SW 1271 (cell line): ENCODE measurements at places on chromosomes 1 and 21.

GRCh38 chr1:209431813-209432442, 151.6 kb upstream of the CAMK1G start:
- no peak for DNase-seq

DNA sequence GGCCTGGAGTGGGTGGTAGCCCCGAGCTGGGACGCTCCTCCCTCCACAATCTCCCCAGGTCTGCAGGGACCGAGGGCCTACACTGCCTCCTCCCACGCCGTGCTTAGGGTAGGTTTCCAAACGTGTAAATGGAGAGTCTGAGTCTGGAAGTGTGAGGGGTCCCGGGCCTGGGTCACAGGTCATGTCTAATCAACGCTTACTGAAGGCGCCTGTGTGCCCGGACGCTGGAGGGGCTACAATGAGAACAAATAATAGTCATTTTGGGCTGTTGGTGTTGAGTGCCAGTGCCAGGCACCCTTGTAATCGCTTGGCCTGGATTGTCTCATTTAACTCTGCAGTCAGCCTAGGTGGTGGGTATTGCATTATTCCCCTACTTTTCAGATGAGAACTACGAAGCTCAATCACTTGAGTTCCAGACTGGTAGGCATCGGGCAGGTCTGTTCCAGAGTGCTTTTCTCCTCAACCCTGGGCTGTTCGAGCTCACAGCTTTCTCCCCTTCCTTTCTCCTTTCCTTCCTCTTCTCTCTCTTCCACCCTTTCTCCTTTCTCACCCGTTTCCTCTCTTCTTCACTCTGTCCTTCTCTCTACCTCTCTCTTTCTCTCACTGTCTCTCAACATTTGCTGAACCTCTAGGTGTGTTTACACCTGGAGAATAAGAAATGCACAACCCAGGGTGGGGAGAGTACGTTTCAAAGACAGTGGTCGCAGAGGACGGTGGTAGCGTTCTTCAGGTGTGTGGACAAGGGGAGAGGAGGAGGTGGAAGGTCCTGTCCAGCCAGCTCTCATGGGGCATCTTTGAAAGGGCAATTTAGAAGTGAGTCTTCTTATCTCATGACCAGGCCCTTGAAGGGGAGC, 883 bp downstream of the SLC66A1 start:
- no peak for DNase-seq

GRCh38 chr1:184074383-184074782, 22.9 kb downstream of the TSEN15 start:
- DNase-seq: no peak

DNA sequence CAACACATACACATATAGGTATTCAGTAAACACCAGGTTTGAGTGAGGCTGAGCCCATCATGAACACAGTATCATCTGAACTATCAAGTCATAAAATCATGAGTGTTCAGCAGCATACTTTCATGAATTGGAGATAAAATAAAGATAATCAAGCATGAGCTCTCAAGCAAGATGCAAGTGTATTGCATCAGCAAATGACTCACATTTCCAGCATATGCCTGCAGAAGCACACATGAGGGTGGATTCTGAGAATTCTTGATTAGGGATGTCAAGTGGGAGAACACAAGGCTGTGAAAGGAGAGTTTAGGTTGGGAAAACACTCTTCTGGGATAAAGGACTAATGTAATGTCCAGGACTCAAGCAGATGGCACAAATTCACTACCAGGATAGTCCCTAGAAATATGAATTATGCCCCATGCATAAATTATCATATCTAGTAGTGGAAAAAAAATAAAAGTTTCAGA, 299.2 kb downstream of the SRGAP2C start:
- no peak for DNase-seq

- no peak for DNase-seq
These were observed 14.7 kb upstream of the GSTM4 start for GRCh38 chr1:109641078-109641740.

GRCh38 chr1:6420454-6421042, 829 bp upstream of the HES2 start:
- no peak for DNase-seq

DNA sequence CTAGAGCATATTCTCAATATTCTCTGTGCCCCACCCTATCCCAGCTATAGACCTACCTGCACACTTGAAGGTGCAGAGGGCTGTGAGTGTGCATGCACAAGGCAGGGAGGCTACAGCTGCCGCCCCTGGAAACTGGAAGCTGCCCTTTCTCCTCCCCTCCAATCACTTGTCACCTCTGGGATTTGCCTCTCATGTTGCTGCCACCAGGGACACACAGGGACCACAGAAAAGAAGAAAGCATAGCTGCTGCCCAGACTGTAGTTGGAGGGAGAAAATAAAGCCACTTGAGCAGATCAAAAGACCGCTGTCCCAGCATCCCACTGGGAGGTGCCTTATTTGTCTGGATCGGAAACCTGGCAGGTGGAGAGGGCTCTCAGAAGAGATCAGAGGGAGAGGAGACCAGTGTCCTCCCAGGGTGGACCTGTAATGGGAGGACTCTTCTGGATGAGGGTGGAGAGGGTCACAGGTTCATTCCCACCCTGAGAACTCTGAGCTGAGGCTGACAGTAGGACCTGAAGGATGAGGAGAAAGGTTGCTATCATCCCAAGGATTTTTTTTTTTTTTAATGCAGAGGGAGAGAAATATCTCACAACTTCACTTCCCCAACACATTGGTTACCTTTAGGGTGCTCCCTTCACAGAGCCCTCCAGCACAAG, 7.6 kb upstream of the INPP5B start:
- no peak for DNase-seq

DNA sequence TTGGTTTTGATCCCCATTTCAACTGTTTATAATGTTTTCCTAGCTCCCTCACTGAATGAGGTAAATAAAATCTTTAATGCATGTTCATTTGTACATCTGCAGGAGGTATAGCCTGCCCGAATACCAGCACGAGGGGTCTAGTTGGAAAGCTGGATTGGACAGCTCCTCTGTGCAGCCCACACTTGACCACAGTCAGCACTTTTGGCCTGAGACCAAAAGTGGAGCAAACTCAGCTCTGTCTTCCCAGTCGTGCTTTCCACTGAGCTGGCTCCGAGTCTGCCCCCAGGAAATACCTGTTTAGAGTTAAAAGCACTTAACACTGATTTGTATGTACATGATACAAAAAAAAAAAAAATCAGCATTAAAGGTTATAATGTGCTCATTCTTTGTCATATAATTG, 224.4 kb downstream of the DSCAM start:
- no peak for DNase-seq

GRCh38 chr1:236161230-236161629, 18.9 kb downstream of the GPR137B start:
- DNase-seq: no peak

DNA sequence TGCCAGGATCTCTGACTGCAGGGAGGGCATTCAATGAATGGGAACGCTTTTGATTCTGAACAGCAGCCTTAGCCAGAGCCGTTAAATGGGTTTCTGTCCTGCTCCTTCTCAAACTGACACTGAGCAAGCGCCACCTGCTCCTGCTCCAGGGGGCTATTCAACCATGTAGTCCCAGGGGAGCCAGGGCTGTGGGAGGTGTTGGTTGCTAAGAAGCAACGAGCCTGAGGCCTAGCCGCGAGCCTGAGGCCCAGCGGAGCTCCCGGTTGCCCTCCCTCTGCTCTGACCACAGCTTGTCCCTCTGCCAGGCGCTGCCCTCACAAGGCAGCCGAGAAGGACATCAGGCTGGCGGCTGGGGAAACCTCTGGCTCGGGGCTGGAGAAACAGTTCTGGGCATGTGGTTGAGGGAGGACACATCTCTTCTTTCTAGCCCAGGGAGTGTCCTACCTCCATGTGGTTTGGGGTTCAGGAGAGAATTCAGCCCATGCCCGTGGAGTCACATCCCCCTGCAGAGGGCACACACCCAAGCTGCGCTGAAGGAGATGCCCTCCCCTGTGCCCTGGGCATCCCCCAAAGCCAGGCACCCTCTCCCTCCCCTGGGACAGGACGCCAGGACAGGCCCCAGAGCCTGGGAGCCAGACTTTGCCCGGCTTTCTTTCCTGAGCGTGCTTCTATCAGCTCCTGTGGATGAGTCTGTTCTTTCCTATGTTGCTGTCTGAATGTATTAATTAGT, 18.0 kb downstream of the PCP4 start:
- DNase-seq: no peak

DNA sequence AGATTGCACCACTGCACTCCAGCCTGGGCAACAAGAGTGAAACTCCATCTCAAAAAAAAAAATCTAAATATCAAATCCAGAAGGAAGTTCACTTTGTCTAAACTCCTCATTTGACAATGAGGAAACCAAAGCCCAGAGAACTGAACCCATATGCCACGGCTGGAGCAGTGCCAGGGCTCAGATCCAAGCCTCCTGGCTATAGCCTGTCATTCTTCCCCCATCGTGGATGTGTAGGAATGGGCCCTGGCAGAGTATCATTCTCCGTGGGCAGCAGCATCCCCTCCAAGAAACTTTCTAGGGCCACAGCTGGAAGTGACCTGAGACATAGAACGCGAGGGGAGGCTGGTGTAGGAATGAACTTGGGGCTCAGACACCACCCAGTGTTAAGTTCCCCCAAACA, 47.2 kb downstream of the CAPN9 start:
- no peak for DNase-seq
